Small intestine (tissue), 16 donors: ENCODE measurements at places on chromosomes 12 and 14. TPM values are rescaled to one million over a fixed set of nuclear protein-coding genes. Genes with fewer than 3 reads are reported as not detected.

ZDHHC22 gene
- 0.12 TPM for polyA plus RNA-seq

MGST1 gene
- polyA plus RNA-seq, result 290 TPM

GRCh38 chr14:63996016-63996415 is 143.2 kb downstream of the SYNE2 start:
- DNase-seq, result no peak

- DNase-seq, result peak; percentile 65
These were observed 28.1 kb downstream of the GIT2 start for GRCh38 chr12:109968032-109968420.

- DNase-seq, result peak; percentile 66
These were observed 1.1 kb downstream of the ATXN2 start for GRCh38 chr12:111597831-111598636.

DNA sequence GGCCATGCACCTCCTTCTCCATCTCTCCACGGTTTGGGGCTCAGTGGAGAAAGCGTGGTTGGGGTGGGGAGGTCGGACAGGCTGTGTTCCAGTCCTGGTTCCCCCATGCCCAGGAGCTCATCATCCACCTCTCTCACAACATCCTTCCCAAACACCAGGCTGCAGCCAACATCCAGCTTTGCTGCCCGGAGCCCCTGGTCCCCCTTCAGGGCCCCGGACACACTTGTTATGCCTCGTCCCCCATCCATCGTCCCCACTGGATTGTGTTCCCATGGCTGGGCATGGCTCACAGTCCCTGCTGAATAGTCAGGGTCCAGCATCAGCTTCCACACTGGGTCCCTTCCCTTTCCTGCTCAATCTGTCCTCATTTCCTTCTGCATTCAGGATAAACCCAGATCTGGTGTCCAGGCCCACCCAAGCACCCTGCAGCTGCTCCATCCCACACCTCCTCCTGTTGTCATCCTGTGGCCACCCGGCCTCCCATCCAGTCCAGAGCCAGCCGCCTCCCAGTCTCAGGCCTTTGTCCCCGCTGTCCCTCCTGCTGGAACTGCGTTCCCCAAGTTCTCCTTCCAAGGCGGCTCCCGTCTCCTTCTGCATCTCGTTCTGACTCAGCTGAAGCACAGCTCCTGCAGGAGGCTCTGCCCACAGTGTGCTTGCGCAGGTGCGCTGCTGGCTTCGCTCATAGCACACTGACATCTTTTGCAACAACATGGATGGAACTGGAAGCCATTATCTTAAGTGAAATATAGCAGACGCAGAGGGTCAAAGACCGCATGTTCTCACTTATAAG is 211.4 kb upstream of the RTL1 start:
- no peak for DNase-seq

GRCh38 chr12:25960143-25960542 is 1.7 kb downstream of the RASSF8 start:
- peak; percentile 24 for DNase-seq
